ENCODE measurements at places on chromosomes 5 and 9. TPM values are rescaled to one million over a fixed set of nuclear protein-coding genes. Genes with fewer than 3 reads are reported as not detected.

- H3K27me3 ChIP-seq = no peaks in the 10 kb centered on the region
- no peak overlapping the region for H3K4me3 ChIP-seq
- no peak for DNase-seq
- H3K4me1 ChIP-seq = no peaks in the 10 kb centered on the region
- H3K36me3 ChIP-seq = peaks cover 11% of the 10 kb centered on the region
These were observed 66.8 kb downstream of the MED27 start for GRCh38 chr9:132012704-132013357.

- H3K27ac ChIP-seq = no peak overlapping the region
- no peak overlapping the region for H3K4me3 ChIP-seq
- peaks cover 92% of the 10 kb centered on the region for H3K36me3 ChIP-seq
- no peaks in the 10 kb centered on the region for H3K4me1 ChIP-seq
These were observed 8.3 kb downstream of the DIMT1 start for GRCh38 chr5:62395210-62395950.

DNA sequence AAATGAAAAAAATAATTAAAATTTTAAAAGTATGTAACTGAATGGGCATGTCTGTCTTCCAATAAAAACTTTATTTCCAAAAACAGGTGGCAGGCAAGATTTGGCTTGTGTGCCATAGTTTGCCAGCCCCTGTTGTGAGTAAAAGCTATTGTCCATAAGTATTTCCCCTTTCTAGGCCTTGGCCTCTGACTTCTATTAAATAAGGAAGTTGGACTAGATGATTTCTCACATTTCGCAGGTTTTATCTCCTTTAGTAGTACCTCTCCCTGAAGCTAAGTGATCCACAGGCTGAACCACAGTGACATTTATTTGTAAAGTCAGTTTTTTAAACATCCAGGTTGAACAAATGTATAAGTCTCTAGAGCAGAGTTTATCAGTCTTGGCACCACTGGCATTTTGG lies 41.3 kb downstream of the RECK start:
- H3K27ac ChIP-seq = no peak overlapping the region
- no peaks in the 10 kb centered on the region for H3K36me3 ChIP-seq
- DNase-seq = no peak
- no peaks in the 10 kb centered on the region for H3K27me3 ChIP-seq
- peaks cover 7% of the 10 kb centered on the region for H3K4me1 ChIP-seq

The BNC2 gene
- total RNA-seq = 15.0 TPM

The LRRC26 gene
- total RNA-seq = 1.0 TPM

The C5orf52 gene
- not detected for total RNA-seq

The CHSY3 gene
- total RNA-seq = 4.7 TPM

The RLN1 gene
- not detected for total RNA-seq

The KCNN2 gene
- total RNA-seq = 1.2 TPM

DNA sequence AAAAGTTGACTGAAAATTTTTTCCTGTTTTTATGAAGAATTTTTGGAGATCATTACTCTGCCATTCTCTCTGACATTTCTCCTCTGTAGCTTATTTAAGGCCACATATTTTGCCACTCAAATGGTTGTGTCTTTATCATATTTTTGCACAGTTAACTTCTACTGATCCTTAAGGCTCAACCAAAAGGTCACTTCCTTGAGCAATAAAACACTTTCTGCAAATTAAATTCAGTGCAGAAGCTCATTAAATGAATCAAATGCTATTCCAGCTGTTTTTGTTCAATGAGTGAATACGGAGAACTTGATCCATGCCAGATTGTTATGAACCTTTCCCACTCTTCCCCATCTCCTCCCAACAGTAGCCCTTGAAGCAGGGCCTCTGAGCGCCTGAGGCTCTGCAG lies 93.8 kb upstream of the EPB41L4A start:
- no peaks in the 10 kb centered on the region for H3K4me1 ChIP-seq
- H3K27me3 ChIP-seq = no peaks in the 10 kb centered on the region
- H3K4me3 ChIP-seq = no peak overlapping the region
- DNase-seq = no peak
- H3K36me3 ChIP-seq = no peaks in the 10 kb centered on the region

The EGFLAM gene
- total RNA-seq = 2.4 TPM

The SAPCD2 gene
- total RNA-seq = 0.86 TPM

The FBLL1 gene
- not detected for total RNA-seq

GRCh38 chr5:429453-430188 lies 13.4 kb upstream of the EXOC3 start:
- no peaks in the 10 kb centered on the region for H3K27me3 ChIP-seq
- H3K27ac ChIP-seq = no peak overlapping the region
- H3K4me3 ChIP-seq = no peak overlapping the region
- H3K36me3 ChIP-seq = peaks cover 4% of the 10 kb centered on the region
- no peak for DNase-seq
- H3K4me1 ChIP-seq = peaks cover 11% of the 10 kb centered on the region

The SLC46A2 gene
- total RNA-seq = 13.7 TPM

The ADGRV1 gene
- total RNA-seq = 49.7 TPM

DNA sequence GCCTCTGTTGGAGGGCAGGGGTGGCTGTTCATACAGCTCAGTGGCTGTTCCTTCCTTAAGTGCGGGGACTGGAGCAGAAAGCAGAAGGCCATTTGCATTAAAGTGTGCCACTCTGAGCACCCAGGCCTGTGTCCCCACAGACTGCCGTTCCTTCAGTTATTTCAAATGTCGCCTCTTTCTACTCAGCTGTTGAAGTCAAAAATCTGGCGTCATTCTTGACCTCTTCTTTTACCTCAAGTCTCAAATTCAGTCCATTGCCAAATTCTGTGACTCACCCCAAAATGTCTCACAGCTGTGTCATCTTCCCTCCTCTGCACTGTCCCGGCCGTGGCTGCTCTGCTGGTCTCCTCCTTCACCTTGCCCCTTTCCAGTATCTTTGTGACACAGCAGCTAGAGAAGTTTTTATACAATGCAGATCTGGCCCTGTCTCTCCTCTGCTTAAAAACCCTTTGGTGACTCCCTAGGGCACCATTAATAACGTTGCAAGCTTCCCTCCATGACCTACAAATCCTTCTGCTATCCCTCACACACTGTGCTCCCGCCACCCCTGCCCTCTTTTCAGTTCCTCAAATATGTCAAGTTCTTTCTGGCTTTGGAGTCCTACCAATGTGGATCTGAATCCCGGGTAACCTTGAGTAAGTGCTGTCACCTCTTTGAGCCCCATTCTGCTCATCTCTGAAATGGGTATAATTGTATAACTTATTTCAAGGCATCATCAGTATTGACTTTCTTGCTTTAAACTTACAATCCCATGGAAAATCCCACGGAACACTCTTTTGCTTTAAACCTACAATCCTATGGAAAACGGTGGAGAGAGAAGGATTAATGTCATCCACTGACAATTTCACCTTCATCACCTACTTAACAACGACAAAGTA lies 98.3 kb upstream of the BOD1 start:
- H3K4me3 ChIP-seq = no peak overlapping the region
- H3K27ac ChIP-seq = no peak overlapping the region
- H3K4me1 ChIP-seq = no peaks in the 10 kb centered on the region
- no peaks in the 10 kb centered on the region for H3K27me3 ChIP-seq
- H3K36me3 ChIP-seq = no peaks in the 10 kb centered on the region

DNA sequence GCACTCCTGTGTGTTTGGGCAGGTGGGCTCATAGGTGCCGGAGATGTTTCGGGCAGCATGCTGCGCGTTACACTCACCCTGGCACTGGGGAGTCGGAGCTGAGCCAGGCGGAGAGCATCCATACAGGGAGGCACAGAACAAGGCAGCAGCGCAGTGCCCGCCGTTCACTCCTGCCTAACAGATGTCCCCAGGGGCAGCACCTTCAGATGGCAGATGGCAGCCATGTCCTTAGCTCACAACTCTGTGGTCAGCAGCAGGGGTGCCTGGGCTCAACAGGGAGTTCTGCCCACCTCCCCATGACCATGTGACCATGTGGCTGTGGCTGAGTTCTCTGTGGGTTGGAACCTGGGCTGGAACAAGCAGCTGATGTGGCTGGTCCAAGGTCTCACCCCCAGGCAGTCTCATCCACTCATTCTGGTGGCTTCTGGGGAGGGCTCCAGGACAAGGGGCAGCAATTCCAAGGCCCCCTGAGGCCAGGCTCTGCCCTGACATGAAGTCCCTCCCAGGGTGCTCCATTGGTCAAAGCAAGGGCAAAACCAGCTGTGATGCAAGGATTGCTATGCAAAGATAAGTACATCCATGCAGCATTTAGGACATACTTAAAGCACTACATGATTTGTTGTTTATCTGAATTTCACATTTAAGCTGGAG lies 64.2 kb downstream of the MRPL36 start:
- H3K27me3 ChIP-seq = peaks cover 24% of the 10 kb centered on the region
- no peak overlapping the region for H3K4me3 ChIP-seq
- no peaks in the 10 kb centered on the region for H3K4me1 ChIP-seq
- no peak for DNase-seq
- no peak overlapping the region for H3K27ac ChIP-seq

GRCh38 chr5:172556971-172557461 lies 84.0 kb upstream of the NEURL1B start:
- DNase-seq = no peak
- H3K4me1 ChIP-seq = peaks cover 32% of the 10 kb centered on the region
- no peaks in the 10 kb centered on the region for H3K27me3 ChIP-seq
- peak overlapping the region; percentile 41 for H3K27ac ChIP-seq
- H3K36me3 ChIP-seq = no peaks in the 10 kb centered on the region

DNA sequence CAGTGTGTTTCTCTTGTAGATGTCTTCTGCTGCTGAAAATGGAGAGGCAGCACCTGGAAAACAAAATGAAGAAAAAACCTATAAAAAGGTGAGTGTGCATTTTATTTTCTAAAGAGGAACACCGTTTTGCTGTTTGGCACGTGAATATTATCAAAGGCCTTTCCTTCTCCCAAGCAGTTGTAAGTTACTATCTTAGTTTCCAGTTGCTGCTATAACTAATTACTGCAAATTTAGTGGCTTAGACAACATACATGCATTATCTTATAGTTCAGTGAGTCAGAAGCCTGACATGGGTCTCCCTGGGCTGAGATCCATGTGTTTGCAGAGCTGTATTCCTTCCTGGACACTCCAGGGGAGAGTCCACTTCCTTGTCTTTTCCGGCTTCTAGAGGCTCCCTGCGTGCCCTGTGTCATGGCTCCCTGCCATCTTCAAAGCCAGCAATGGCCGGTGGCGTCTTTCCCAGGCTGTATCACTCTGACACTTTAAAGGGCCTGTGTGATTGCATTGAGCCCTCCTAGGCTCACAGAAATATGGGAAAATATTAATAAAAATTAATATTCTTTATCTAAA lies 117.6 kb downstream of the PIP5K1B start:
- H3K4me1 ChIP-seq = peaks cover 7% of the 10 kb centered on the region
- no peaks in the 10 kb centered on the region for H3K36me3 ChIP-seq
- H3K27me3 ChIP-seq = no peaks in the 10 kb centered on the region
- H3K27ac ChIP-seq = no peak overlapping the region

GRCh38 chr9:115524453-115525059 lies 406.6 kb upstream of the TNC start:
- no peak for DNase-seq
- no peaks in the 10 kb centered on the region for H3K27me3 ChIP-seq
- no peaks in the 10 kb centered on the region for H3K36me3 ChIP-seq
- H3K4me1 ChIP-seq = no peaks in the 10 kb centered on the region

- H3K36me3 ChIP-seq = no peaks in the 10 kb centered on the region
- H3K4me1 ChIP-seq = peaks cover 20% of the 10 kb centered on the region
- H3K27ac ChIP-seq = peak overlapping the region; percentile 66
- no peak for DNase-seq
These were observed 514.1 kb upstream of the MEF2C start for GRCh38 chr5:89397096-89397495.

DNA sequence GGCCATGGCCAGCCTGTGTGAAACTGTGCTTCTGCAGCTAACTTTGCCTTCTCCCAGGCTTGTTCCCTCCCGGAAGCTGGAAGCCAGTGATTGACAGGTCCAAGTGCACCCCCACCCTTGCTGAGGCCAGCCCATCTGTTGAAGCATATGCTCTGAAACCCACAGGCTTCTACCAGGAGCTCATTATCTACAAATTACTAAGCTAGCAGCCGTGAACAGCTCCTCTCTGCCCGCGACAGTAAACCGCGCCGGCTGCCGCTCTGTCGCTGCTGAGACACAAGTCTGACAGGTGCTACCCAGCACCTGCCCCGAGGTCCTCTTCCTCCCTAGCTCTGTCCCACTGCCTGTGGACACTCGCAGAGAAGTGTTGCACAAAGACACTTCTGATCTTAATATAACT lies 490.9 kb downstream of the GADD45G start:
- no peak for DNase-seq
- no peak overlapping the region for H3K27ac ChIP-seq
- no peaks in the 10 kb centered on the region for H3K36me3 ChIP-seq
- no peaks in the 10 kb centered on the region for H3K27me3 ChIP-seq

- H3K4me3 ChIP-seq = no peak overlapping the region
- H3K27me3 ChIP-seq = no peaks in the 10 kb centered on the region
- H3K4me1 ChIP-seq = peaks cover 42% of the 10 kb centered on the region
- H3K27ac ChIP-seq = no peak overlapping the region
These were observed 28.8 kb downstream of the ADAMTSL2 start for GRCh38 chr9:133563291-133563796.
